ENCODE measurements at places on chromosomes 1 and 21.

GRCh38 chr1:37883671-37884070 lies 24.3 kb upstream of the MTF1 start:
- no peak for DNase-seq

DNA sequence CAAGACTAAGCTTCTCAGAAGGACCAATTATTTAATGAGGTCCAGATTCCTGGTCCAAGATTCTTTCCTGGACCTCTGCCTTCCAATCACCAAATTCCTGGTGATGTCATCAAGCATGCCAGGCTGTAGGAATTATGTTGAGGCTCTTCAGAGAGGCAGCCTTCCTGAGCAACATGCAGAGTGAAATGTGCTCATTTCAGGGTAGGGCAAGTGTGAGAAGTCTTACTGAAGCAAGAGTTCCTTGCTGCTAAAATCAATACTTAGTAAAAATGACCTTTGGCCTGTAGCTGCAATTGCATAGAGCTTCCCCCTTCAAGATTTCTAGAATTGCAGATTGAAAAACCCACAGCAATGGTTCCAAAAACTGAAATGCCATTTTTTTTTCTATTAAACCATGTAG lies 31.7 kb upstream of the BCAR3 start:
- DNase-seq, result no peak

GRCh38 chr1:26408604-26409003 lies 2.0 kb upstream of the LIN28A start:
- DNase-seq, result no peak

- DNase-seq, result no peak
Observed at GRCh38 chr1:12539705-12540579, 78.1 kb downstream of the DHRS3 start.

DNA sequence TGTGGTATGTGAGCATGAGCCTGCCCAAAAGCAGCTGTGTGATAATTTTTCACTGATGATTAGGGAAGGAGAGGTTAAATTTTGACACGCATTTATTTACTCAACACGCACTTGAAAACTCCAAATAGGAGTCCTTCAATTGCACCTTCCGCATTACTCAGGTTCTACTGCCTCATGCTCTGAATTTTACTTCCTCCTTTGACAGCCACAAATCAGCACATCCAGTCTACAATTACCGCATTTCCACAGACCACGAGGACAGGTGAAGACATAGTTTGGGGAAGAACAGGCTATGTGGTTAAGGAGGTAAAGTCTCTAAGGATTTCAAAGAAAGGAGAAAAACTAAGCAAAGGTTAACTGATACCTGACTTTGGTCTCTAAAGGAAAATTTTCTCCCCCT lies 2.6 kb downstream of the CAPN8 start:
- DNase-seq, result no peak

DNA sequence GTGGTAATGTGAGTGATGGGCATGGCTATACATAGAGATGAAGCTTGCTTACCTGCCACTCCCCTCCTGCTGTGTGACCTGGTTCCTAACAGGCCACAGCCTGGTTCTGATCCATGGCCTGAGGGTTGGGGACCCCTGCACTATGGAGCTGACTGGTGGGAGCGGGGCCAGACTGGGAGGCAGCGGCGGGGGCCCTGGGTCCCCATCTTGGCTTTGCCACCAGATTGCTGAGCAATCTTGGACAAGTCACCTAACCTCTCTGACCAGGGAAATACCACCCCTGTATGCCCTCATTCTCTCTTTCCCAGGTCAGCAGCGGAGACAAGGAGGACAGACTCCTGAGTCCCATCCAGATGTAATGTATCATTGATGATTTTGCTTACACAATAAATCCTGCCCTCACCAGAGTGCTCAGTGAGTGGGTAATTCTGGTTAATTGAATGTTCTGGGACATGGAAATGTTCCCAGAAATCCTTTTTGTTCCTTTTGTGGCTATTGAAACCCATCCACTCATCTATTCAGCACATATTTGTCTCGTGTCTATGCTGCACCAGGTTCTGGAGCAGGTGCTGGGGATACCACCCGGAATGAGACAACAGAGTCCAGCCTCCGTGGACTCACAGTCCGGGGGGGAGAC lies 4.1 kb upstream of the ARHGEF10L start:
- no peak for DNase-seq

DNA sequence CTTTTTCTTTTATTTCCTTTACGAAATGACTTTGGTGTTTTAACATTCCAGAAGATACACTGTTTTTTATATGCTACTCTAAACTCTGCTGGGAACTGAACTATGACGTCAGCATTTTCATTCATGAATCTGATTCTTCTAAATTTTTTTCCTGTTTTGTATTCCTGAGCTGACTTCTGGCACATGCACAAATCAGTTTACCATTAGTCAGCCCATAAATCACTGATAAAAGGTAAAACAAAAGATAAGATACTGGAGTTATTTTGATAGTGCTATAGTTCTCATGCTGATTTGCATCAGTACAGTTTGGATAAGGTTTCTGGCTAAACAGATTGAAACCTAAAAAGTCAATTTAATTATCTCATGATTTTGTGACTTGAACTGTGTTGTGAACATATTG lies 10.4 kb downstream of the CAMTA1 start:
- DNase-seq, result no peak

DNA sequence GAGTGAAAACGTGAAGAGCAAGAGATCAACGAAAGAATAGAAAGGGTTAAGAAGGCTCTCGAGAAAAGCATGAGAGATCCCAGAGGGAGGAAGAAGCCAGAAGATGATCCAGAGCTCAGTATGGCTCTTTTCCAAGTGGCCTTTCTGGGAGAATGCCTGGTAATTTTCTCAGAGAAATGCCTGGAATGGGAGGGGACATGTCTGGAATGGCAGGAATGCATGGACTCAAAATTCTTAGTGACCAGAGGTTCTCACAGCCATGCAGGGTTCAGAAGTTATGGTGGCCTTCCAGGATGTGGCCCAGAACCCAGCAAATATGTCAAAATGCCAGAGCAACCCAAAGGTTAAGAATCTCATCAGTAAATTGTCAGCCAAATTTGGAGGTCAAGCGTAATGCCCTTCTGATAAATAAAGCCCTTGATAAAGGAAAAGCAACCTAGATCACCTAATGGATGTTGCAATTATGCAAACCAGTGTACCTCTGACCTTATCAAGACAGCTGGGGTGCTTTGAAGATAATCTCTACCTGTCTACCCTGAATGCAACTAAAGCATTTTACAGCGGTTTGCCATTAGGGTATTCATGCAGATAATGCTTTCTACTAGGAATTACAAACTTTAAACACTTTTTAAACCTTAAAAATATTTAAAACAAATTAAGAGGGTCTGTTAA lies 53.1 kb downstream of the NBPF6 start:
- no peak for DNase-seq

GRCh38 chr1:64841330-64842065 lies 96.6 kb downstream of the RAVER2 start:
- DNase-seq, result no peak

- DNase-seq, result no peak
Observed at GRCh38 chr1:50476800-50477199, 53.6 kb upstream of the DMRTA2 start.

GRCh38 chr1:9825093-9826074 lies 1.6 kb upstream of the CLSTN1 start:
- DNase-seq, result no peak

- DNase-seq, result no peak
Observed at GRCh38 chr1:220680085-220680687, 10.0 kb upstream of the C1orf115 start.

DNA sequence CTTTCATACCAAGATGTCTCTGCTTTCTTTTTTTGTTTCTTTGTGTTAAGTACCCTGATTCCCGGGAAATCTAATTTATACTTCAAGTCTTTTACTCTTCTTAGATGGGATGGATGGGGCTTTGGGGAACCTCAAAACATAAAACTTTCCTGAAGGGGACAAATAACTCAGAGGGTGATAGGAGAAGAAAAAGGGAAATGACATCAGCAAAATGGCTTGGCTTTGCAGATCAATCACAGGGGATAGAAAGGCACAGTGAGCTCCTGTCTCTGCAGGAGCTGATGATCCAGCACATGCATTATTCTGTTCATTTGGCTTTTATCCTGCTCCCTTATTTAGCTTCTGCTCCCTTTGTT lies 1.4 kb upstream of the CA14 start:
- no peak for DNase-seq

DNA sequence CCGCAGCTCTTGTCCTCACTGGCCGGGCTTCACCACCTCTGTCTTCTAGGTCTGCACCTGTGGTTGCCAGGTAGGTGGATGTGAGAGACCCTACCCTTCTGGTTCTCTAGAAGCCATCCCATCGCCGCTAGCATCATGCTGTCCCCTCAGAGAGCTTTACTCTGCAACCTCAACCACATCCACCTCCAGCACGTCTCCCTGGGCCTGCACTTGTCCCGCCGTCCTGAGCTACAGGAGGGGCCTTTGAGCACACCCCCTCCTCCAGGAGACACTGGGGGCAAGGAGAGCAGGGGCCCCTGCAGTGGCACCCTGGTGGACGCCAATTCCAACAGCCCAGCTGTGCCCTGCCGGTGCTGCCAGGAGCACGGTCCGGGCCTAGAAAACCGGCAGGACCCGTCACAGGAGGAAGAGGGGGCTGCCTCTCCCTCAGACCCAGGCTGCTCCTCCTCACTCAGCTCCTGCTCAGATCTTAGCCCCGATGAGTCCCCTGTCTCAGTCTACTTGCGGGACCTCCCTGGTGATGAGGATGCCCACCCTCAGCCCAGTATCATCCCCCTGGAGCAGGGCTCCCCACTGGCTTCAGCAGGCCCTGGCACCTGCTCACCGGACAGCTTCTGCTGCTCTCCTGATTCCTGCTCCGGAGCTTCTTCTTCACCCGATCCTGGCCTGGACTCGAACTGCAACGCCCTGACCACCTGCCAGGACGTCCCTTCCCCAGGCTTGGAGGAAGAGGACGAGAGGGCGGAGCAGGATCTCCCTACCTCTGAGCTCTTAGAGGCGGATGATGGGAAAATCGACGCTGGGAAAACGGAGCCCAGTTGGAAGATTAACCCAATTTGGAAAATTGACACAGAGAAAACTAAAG lies 1.2 kb downstream of the RUSC1 start:
- DNase-seq, result no peak

DNA sequence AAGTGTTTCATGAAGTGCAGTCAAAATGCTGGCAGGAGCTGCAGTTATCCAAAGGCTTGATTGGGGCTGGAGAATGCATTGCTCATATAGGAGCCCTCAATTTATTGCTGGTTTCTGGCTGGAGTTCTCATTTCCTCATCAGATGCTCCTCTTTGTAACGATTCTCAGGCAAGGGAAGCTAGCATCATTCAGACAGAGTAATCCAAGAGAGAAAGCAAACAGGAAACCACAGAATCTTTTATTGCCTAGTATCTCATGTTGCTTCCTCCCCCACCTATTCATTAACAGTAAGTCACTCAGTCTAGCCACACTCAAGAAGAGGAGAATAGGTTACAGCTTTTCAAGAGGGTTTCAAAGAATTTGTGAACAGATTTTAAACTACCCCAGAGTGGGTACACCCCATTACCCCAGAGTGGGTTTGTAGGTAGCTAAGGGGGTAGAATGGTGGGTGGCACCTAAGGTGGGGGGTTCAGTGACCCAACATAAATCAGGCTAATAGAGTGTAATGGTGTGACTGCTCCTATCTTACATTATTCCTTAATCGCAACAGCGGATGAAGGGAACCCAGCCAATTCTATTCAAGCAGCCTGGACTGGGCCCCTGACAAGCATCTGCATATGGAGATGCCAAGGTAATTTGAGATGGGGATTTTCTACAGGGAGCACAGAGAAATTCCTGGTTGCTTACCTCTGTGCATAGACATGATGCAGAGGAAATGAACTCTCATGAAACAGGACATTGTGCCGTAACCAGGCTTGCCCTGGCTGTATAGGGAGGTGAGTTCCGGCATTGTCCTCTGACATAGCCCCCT lies 67.1 kb downstream of the KCNJ15 start:
- no peak for DNase-seq

DNA sequence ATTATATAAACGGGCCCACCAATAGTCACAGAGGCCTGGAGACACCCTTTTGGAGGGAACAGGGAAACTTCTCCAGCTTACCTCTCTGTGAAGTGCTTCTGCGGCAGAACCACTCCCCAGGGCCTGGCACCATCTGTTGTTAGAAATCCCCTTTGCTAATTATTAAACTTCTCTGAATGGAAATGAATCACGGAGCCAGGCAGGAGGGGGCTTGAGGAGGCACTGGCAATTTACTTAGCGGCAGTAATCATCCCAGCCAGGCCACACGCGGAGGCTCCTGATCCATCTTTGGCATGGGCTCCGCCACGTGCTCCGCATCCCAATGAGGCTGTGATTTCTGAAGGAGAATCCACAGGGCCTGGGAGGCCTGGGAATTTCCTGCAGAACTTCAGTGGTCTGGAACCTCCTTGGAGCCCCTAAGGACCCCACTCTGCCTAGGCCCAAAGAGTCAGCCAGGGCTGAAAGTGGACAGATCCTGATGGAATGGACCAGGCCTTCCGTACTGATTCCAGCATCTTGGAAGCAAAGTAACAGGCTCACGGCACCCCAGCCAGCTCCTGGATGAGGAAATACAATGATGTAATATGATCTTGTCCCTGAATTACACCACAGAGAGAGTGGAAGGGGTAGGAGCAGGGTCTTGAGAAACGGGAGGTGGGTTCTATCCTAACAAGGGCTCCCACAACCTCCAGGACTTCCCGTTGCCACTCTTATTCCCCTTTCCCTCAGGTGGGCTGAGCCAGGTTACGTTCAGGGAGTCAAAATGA lies 62.3 kb downstream of the GRIK3 start:
- no peak for DNase-seq

DNA sequence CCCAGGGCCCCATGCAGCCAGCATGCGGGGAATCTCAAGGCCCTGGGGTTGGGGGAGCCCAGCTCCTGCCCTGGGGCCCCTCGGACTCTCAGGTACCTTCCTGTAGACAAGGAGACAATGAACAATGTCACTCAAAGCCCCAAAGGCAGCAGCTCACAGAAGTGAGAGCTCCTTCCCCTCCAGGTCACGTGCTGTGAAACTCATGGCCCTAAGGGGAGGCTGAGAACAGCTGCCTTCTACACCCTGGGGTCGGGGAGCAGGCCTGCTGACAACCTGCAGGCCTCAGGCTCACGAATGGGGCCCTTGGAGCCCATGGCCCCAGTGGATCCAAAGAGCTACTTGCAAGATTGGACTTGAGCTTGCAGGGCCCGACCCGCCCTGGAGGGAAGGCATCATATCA lies 3.2 kb downstream of the MEGF6 start:
- no peak for DNase-seq

GRCh38 chr1:41672641-41673361 lies 188.3 kb upstream of the EDN2 start:
- DNase-seq, result no peak

DNA sequence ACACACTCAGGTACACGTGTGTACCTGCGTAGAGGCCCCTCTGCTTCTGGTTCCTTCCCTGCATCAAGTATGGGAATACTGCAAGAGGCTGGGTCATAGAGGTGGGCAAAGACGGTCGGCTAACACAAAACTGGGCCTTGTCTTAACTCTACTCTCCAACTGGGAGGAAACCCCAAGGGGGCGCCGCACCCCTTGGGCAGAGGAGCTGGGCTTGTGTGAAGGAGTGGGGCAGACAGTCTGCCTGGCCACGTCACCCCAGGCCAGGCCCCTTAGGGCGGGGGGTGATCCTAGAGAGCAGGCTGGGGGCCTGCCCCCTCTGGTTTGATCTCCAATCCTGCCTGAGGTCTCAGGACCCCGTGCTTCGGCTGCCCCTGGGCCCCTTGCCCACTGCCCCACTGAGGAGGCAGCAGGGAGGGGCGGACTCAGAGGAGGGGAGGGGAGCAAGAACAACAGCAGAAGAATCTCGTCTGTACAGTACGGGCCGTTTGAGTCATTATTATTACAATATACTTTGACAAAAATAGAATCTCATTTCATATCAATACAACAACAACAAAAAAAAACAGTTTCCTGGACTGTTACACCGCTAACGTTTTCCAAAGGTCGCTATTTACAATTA lies 34.7 kb downstream of the MEF2D start:
- no peak for DNase-seq
